Stimulated activated CD4-positive, alpha-beta T cell treated with anti-CD3 and anti-CD28 coated beads, TNF-alpha, amount 100 ng/mL, for 1 hour (primary cell): ENCODE measurements at places on chromosomes 6 and 20.

DNA sequence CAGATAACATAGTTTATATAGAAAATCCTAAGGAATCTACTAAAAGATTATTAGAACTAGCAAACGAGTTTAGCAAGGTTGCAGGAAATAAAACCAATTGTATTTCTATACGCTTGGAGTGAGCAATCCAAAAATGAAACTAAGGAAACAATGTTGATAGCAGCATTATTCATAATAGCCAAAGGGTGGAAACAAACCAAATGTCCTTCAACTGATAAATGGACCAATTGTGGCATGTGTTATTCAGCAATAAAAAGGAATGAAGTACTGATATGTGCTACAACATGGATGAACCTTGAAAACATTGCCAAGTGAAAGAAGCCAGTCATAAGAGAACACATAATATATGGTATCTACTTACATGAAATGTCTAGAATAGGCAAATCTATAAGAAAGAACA lies 101.0 kb upstream of the VSTM2L start:
- no peak for DNase-seq

DNA sequence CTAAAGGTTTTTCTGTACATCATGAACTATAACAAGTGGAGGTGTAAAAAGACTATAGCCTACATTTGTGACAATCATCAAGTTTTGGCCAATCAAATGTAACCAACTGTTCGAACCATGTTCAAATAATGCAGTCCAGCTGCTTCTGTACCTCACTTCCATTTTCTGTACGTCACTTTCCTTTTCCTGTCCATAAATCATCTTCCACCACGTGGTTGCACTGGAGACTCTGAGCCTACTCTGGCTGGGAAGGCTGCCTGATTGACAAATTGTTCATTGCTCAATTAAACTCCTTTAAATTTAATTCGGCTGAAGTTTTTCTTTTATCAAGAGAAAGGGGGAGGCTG lies 270.4 kb upstream of the JARID2 start:
- no peak for DNase-seq

DNA sequence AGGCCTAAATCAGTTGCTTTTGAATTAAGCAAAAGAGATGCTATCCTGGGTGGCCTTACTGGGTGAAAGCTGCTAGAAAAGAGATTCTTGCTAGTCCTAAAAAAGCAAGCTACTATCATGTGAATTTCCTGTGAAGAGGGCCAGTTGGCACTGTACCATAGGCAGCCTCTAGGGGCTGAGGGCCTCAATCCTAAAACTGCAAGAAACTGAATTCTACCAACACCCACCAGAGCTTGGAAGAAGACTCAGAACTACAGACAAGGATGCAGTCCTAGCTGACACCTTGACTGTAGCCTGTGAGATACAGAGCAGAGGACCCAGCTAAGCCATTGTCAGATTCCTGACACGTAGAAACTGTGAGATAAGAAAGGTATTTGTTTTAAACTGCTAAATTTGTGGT lies 24.5 kb downstream of the CLIC5 start:
- DNase-seq, result no peak

DNA sequence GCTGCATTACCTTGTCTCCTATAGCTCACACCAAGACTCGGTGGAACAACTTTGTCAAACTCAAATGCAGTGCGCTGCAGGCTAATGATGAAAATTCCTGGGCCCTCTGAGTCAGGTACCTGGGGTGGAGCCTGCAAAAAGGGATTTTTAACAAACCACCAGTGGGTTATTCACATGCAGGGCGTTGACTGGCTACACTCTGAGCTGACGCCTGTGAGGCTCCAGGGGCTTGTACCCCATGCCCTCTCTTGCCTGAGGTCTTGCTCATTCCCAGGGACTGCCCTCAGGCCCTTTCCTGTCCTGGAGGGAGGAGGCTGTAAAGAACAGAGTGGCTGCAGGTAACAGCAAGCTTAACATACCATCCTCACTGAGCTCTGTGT lies 9.2 kb downstream of the GTSF1L start:
- no peak for DNase-seq
